ENCODE measurements at places on chromosomes 12 and 14. TPM values are rescaled to one million over a fixed set of nuclear protein-coding genes. Genes with fewer than 3 reads are reported as not detected.

GRCh38 chr12:46473634-46474329, 101.2 kb upstream of the SLC38A2 start:
- peak; percentile 100 for DNase-seq

GRCh38 chr12:65492998-65493912, 214.8 kb downstream of the MSRB3 start:
- DNase-seq, result no peak

DNA sequence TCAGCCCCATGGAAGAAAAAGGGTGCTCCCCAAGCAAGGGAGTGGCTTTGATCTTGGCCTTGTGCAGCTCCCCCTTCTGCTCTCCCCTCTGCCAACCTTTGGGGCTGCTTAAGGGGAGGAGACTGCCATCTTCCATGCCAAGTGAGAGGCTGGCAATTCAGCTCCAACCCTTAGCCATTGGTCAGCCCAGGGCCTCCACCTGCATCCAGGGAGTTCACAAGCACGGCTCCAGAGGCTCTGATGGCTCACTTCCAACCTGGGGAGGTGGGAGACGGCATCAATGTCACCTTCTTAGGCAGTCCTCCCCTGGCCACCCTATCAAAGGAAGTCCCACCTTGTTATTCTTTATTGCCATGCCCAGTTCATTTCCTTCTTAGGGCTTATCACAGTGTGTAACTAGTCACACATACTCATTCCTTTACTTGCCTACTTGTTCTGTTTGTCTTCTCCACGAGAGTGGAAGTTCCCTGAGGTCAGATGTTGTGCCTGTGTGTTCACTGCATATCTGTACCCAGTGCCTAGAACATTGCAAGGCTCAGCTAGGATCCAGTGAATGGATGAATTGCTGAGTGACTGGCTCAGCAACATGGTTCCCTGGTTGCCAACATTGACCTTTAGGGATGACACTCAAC, 5.0 kb downstream of the HDAC7 start:
- no peak for DNase-seq

DNA sequence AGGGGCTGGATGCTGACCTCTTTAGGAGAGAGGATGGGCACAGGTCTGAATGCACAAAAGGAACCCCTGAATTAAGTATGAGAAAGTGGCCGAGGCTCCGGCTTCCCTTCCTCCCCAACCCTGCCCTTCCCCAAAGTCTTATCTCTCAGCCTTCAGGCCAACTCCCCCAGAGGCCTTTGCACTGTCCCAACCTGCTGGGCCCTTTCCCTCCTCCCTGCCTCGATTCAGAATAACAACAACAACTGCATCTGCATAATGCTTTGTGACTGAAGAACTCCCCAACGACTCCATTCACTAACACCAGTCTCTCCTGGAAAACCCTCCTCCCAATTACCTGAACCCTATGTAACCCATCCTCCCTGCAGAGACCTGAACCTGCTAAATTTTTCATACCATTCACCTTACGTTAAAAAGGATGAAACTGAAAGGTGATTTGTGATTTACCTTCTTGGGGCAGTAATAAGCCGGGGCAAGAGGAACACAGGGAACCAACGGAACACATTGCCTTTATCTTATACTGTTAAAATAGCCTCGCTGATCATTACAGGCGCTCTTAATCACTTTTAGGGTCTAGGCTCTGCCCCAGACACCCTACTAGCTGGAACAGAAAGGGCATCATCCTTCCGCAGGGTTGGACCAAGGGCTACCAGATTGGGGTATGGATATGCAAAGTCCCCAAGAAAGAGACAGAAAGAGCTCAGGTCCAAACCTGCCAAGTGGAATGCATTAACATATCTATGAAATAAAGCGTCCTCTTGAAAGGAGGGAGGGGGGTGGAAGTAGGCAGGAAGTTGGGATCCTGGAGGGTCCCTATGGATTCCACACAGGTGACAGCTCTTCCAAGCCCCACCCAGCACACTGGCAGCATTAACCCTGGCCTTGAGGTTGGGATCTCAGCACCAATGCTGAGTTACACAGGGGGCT, 24.2 kb upstream of the FOXN3 start:
- no peak for DNase-seq

Gene DBX2
- not detected for total RNA-seq

Measured in SJSA1 (cell line).